WTC11 (cell line): ENCODE measurements at places on chromosomes 3 and 15.

DNA sequence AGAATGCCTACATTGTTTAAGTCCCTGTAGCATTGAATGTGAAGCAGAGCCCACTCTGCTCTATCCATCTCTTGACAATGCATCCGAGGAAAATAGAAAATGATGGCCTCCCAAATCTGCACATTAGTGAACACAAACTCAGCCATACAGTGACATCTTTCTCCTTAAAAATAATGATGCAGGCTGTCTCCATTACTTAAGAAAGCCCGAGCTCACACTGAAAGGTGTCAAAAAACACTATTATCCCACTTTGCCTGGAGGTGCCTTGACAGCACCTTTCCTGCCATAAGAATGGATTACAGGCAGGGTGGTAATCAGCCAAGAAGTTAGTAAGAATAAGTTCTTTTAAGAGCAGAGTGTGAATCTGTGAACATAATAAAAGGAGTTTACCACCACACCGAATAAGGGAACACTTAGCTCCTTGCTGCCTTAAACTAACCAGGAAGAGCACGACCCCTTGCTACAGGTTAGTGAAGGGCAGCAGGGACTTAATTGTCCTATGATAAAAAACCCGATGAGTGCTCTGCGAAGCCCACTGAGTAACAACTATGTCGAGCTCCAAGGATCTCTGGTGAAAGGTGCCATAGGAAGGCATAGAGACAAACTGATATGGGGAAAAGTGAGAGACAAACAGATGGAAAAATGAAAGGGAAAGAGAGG is 123.2 kb upstream of the TUSC7 start:
- DNase-seq = no peak

DNA sequence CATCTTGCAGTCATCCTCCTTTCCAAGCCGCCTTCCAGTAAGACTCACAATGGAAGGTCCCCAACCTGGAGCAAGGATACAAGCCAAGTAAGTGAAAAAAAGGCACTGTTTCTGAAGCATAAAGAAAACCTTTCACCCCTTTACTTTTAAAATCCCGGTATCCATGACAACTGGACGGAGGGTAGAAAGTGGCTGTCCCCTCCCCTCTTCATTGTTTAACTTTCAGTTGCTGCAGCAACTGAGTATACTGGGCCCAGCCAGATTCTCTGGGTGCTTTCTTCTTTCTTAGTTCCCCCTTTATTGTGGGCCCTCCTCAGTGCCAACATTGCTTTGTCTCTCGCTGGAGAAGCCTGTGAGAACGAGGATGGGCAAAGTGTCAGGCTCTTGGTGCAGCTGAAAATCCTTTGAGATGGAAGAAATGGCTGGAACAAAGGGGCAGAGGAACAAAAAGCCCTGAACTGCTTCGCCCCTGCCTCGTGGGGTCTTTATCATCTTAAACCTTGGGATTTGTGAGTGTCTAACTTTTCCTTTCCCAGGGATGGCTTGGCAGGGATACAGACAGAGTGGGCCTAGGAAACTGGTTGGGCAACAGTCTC is 224.0 kb upstream of the RGMA start:
- no peak for DNase-seq

- no peak for DNase-seq
These were observed 95.9 kb downstream of the FEZF2 start for GRCh38 chr3:62277450-62277849.

DNA sequence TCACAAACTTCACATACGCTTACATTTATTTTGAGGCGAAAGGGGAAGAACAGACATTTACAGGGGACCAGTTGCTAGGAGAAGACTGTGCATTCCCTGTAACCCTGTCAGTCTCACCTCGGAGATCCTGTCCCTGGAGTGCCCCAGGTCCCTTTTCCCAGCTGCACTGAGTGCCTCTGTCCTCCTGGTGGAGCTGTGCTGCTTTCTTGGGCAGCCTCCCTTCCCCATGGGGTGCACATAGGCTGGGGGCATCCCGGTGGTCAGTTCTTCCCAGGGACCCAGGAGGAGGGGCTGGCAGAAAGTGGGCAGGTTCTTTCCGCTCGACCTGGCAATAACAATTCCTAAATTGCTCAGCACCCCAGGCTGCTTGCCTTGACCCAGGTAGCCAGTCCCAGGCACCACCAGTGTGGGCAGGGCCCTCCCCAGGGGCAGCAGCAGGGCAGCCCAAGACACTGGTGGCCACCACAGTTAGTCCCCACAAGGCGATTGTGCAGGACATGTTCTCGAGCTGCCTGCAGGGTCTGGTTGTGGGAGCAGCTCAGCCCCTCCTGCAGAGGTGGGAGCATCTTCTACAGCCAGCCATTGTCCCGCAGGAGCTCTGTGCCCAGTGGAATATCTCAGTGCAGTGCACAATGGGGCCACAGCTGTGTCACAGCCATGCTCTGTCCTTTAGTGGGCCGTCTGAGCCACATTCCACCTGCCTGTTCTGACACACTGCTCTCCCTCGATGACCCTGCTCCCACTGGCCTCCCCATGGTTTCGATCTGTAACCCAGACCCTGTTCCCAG is 36.3 kb downstream of the APBA2 start:
- DNase-seq = peak; percentile 71

DNA sequence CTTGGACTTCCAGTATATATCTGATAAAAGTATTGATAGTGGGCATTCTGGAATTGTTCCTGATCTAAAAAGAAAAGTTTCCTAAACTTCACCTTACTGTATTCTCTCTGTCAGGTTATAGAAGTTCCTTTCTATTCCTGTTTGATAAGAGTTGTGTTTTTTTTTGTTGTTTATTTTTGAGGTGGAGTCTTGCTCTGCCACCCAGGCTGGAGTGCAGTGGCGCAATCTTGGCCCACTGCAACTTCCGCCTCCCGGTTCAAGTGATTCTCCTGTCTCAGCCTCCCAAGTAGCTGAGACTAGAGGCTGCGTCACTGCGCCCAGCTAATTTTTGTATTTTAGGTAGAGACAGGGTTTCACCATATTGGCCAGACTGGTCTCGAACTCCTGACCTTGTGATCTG is 13.1 kb downstream of the BLM start:
- DNase-seq = no peak

- DNase-seq = peak; percentile 52
These were observed 30.6 kb downstream of the CTSH start for GRCh38 chr15:78914027-78914764.

- peak; percentile 49 for DNase-seq
These were observed 577 bp downstream of the ZNF148 start for GRCh38 chr3:125374501-125374995.

GRCh38 chr3:147159141-147159540 is 247.2 kb downstream of the ZIC4 start:
- no peak for DNase-seq

DNA sequence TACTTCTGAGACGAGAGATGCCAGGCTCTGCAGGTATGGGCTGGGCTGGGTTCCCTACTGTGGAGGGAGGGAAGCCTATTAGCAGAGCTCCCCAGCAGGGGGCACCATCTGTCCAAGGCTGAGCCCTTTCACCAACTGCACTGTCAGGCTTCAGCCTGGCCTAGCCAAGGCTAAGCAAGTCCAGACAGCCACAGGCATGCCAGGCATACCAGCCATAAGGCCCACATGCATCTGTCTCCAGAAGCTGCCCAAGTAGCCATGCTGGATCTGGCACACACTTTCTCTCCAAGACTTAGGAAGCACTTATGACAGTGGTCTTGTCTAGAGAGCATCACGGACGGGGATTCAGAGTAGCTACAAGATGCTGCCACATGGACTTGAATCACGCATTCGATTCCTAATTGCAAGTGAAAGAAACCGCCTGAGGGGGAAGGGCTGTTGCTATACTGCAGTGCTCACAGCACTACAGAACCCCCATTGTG is 28.3 kb downstream of the RUVBL1 start:
- DNase-seq = peak; percentile 80

- DNase-seq = no peak
These were observed 358.9 kb downstream of the PLCL2 start for GRCh38 chr3:17243621-17244020.

- no peak for DNase-seq
These were observed 4.7 kb downstream of the EIF1B start for GRCh38 chr3:40313975-40314860.

- DNase-seq = no peak
These were observed 101.7 kb upstream of the TPM1 start for GRCh38 chr15:62940755-62941361.

GRCh38 chr3:20462723-20463122 is 276.7 kb upstream of the SGO1 start:
- no peak for DNase-seq

DNA sequence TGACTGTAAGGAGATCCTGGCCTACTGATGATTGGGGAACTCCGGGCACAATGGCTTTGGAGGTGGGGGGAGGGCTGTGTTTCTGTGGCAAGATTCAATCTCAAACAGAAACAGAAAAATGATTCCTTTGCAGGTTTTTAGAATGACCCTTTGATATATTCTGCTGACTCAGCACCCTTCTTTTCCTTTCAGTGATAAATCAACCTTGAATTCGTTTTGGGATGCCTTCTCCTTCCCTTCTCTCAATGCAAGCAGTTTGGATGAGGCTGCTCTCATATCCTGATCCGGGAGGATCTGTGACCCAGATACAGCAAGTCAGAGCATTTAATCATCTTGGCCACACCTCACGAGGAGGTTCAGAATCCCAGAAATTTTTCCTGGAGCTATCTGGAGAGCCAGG is 156.1 kb upstream of the PRICKLE2 start:
- DNase-seq = no peak

- peak; percentile 89 for DNase-seq
These were observed 226.8 kb upstream of the IGF1R start for GRCh38 chr15:98421419-98422129.

GRCh38 chr3:169457807-169458697 is 205.5 kb downstream of the MECOM start:
- DNase-seq = no peak

DNA sequence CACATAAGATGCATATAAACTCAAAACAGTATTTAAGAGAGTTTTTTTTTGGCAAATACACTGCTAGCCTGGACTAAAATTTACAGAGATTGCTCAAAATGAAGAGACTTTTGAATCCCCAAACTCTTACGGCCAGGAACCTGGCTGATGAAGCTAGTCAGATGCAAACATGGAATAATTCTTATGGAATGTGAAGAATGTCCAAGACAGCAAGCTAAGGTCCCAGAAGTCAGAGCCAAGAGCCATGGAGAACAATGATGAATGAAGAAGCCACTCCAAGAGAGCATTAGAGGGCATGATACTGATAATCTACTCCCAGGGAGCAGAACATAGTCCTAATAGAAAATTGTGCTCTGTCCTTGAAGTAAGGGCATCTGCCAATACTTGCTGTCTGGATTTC is 705.5 kb downstream of the DIPK2A start:
- no peak for DNase-seq
